ENCODE measurements at places on chromosomes 5 and 9. TPM values are rescaled to one million over a fixed set of nuclear protein-coding genes. Genes with fewer than 3 reads are reported as not detected.
A peak's percentile ranks its signal among the peaks of the same experiment; 100 is the strongest.

DNA sequence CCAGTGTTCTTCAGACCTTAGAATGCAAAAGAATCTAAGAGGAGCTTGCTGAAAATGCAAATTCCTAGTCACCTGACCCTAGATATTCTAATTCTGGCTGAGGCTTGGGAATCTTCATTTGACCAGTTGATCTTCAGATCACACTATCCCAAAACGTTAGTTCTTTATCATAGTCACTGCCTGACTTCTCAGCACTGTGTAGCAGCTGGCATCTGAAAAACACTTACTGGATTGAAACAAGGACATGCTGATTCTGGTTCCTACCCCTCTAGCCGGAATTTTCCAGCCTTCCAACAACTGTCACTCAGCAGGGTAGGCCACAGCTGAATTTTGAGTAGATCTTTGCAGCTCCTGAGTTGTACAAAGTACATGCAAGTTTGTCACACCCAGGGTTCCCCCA lies 72.2 kb downstream of the EBF1 start:
- H3K36me3 ChIP-seq = peaks cover 21% of the 10 kb centered on the region
- no peak for DNase-seq
- H3K27me3 ChIP-seq = no peaks in the 10 kb centered on the region
- H3K27ac ChIP-seq = peak overlapping the region; percentile 80

DNA sequence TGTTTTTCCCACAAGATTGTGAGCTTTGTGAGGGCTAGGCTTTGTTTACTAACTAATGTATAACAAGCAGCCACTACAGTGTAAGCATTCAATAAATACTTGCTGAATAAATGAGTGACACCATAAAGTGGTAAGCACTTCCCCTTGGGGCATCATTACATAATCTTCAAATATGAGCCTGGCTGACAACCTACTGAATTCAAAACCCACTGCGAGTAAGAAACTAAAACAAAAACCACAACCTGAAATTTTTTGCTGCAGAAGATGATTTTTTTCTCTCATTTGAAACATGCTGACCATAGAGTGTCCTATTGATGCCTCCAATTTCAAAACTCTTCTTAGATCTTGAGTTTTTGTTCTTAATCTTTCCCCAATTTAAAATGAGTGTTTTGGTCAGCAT lies 331.3 kb upstream of the CCNG1 start:
- H3K4me3 ChIP-seq = no peak overlapping the region
- H3K4me1 ChIP-seq = no peaks in the 10 kb centered on the region
- H3K36me3 ChIP-seq = no peaks in the 10 kb centered on the region
- no peaks in the 10 kb centered on the region for H3K27me3 ChIP-seq
- no peak for DNase-seq

- peaks cover 3% of the 10 kb centered on the region for H3K36me3 ChIP-seq
- H3K27ac ChIP-seq = no peak overlapping the region
- H3K4me3 ChIP-seq = no peak overlapping the region
- no peaks in the 10 kb centered on the region for H3K27me3 ChIP-seq
- peaks cover 60% of the 10 kb centered on the region for H3K4me1 ChIP-seq
- no peak for DNase-seq
These were observed 24.5 kb downstream of the AGTPBP1 start for GRCh38 chr9:85717220-85717619.

Gene IL13
- polyA plus RNA-seq = not detected

Gene OTULIN
- 12.0 TPM for polyA plus RNA-seq

Gene ARID3C
- not detected for polyA plus RNA-seq

DNA sequence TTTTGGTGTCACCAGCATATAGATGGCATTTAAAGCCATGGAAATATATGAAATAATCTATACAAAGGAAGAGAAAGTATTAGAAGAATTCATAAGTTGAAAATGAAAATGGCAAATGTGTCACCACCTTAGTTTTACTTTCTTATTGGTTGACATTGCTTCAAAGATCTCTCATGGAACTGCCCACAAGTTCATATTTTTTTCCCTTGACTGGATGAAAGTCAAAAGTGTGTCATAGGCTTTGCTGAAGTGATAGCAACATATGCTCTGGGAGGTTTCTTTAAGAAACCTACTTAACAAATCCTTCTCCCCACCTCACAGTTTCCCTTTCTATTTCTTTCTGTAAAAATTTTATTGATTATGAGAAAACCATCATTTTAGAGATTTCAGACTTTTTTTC lies 127.2 kb downstream of the VPS13A start:
- H3K36me3 ChIP-seq = peaks cover 16% of the 10 kb centered on the region
- no peaks in the 10 kb centered on the region for H3K27me3 ChIP-seq
- no peaks in the 10 kb centered on the region for H3K4me1 ChIP-seq

- H3K27ac ChIP-seq = no peak overlapping the region
- no peak overlapping the region for H3K4me3 ChIP-seq
- no peaks in the 10 kb centered on the region for H3K36me3 ChIP-seq
- no peaks in the 10 kb centered on the region for H3K4me1 ChIP-seq
- DNase-seq = no peak
These were observed 20.2 kb upstream of the MTAP start for GRCh38 chr9:21782205-21782604.

Gene DBH
- not detected for polyA plus RNA-seq

Gene ZNF169
- 4.4 TPM for polyA plus RNA-seq

Gene ACSL6
- not detected for polyA plus RNA-seq

DNA sequence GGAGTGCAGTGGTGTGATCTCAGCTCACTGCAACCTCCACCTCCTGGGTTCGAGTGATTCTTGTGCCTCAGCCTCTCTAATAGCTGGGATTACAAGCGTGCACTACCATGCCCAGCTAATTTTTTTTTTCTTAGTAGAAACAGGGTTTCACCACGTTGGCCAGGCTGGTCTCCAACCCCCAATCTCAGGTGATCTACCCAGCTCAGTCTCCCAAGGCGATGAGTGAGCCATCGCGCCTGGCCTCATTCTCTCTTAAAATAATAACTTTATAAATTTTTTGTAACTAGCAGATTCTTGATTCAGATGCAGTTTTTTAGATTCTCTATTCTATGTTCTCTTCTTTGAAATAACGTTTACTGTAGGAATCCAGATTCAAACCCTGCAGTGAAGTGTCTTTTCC lies 127.1 kb downstream of the GDNF start:
- H3K4me3 ChIP-seq = no peak overlapping the region
- no peaks in the 10 kb centered on the region for H3K27me3 ChIP-seq
- no peaks in the 10 kb centered on the region for H3K36me3 ChIP-seq
- no peak overlapping the region for H3K27ac ChIP-seq
- DNase-seq = no peak

DNA sequence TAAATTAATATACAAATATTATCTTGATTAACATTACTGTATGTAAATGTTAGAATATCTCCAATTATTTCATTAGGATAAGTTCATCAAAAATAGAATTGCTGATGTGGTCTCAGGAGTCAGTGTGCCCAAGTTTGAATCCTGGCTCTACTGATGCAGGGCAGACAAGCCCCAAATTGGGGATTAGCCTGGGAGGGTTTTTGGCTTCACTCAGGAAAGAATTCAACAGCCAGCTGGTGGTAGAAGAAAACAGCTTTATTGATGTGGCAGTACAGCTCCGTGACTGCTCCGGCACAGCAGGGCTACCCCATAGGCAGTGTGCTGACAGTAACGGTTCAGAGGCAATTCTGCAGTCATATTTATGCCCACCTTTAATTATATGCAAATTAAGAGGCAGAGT lies 32.5 kb downstream of the COL27A1 start:
- no peak overlapping the region for H3K27ac ChIP-seq
- H3K27me3 ChIP-seq = peaks cover 10% of the 10 kb centered on the region
- H3K4me1 ChIP-seq = no peaks in the 10 kb centered on the region
- H3K36me3 ChIP-seq = peaks cover 8% of the 10 kb centered on the region

Gene NMUR2
- polyA plus RNA-seq = not detected

DNA sequence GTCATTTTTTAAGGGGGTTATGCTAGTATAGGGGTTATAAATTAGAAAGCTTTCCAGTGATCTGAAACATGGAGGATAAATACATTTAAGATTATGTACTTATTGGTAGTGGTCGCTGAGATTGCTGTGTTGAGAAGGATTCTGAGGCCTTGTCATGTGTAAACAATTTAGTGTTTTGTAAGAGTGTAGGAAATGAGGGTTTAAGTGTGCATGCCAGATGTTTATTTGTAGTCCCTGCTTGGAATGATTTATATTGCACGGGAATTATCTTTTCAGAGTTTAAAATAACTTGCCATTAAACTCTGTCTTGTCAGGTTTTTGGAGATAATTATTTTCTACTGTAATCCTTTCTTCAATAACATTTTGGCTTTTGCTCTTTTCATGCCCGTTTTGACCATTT lies 19.4 kb downstream of the ZNF618 start:
- no peaks in the 10 kb centered on the region for H3K36me3 ChIP-seq
- H3K4me3 ChIP-seq = no peak overlapping the region
- peak overlapping the region; percentile 3 for H3K27ac ChIP-seq
- DNase-seq = no peak
- no peaks in the 10 kb centered on the region for H3K27me3 ChIP-seq
- H3K4me1 ChIP-seq = peaks cover 30% of the 10 kb centered on the region

- H3K27ac ChIP-seq = peak overlapping the region; percentile 29
- H3K27me3 ChIP-seq = no peaks in the 10 kb centered on the region
- peaks cover 33% of the 10 kb centered on the region for H3K4me1 ChIP-seq
- peak; percentile 33 for DNase-seq
- no peak overlapping the region for H3K4me3 ChIP-seq
These were observed 139.9 kb downstream of the PIP5K1B start for GRCh38 chr9:68844631-68845612.

Gene CEL
- polyA plus RNA-seq = not detected
